ENCODE measurements at places on chromosomes 3 and 15.

GRCh38 chr3:114285648-114286230 lies 8.1 kb upstream of the TIGIT start:
- no peak for DNase-seq

- DNase-seq, result no peak
These were observed 27.0 kb downstream of the OPA1 start for GRCh38 chr3:193620057-193620456.

- no peak for DNase-seq
These were observed 641.1 kb upstream of the CFAP20DC start for GRCh38 chr3:59690886-59691285.

DNA sequence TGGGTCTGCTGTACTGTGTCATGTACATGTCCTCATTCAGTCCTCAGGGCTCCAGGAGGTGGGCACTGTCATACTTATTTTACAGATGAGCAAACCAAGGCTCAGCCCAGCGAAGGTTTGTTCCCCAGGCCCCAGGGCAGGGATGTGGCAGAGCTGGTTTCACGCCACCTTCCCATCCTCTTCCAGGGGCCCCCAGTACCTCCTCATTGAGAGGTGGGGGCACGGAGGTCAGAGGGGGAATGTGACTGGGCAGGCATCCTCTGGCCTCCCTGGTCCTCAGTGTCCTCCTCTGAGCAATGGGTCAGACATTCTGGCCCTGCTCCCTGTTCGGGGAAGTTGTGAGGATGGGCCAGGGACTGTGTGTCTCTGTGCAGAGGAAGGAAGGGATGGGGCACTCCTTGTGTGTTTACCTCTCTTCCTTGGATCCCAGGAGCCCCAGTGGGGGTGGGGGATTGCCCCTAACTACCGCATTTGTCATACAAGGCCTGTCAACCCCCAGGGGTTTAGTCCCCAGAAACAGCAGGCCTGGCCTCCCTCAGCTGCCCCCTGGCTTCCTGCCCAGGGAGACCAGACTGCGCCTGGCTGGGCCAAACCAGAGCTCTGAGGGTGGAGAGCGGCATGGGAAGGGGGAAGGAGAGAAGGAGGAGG lies 65.9 kb upstream of the LCTL start:
- DNase-seq, result no peak

GRCh38 chr3:124879337-124879680 lies 7.9 kb downstream of the ITGB5 start:
- no peak for DNase-seq

- no peak for DNase-seq
These were observed 188.7 kb upstream of the MBNL1 start for GRCh38 chr3:152079980-152080379.

DNA sequence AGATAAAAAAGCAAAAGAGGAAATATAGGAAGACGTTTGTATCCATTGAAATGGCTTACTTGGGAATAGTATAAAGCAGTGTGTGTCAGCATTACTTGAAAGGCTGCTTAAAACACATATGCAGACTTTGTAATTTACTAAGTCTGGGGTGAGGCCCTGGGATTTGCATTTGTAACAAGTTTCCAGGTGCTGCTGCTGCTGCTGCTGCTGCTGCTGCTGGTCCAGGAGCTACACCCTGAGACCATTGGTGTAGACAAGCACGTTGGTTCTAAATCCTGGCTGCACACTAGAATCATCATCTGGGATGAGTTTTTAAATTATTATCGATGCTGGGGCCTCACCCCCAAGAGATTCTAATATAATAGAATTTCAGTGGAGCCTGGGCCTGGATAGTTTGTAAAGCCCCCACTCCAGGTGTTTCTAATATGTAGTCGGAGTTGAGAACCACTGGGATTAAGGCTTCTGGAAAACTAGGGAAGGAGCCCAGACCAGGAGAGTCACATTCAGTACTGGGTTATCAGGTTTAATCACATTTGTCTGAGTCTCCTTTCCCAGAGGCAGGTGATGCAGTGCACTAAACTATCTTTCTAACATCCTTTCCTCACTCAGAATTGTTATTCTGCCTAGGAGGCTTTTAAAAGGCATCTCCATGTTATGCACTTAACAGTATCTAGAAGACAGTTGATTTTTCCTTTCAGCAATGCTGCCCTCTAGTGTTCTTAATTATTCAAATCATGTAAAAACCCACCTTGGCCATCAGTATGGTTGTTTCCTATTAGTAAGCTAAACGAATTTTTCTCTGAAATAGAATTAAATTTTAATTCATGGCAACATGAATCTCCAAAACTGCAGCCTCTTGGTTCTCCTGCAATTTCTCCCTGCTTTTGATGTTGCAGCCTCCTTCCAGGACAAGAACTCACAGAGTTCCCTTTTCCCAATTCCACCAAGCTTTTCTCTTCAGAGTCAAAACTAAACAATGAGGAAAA lies 45.4 kb downstream of the SSR3 start:
- peak; percentile 68 for DNase-seq

GRCh38 chr15:67064607-67065530 lies 533 bp upstream of the SMAD3 start:
- DNase-seq, result peak; percentile 59

DNA sequence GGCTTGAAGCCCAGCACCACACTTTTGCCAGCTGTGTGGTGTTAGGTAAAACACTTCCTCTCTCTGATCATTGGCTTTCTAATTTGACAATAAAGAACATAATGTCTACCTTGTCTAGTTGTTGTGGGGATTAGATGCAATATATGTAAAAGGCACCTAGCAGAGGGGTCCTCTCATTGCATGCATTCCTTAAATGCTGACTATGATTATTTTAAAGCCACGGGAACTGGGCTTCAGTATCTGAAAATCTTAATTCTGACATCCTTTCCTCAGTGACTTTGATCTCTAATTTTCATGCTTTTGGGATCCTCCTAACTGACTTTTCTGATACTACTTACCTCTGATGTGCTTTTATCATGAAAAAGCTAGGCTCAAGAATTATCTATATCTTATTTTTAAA lies 596.3 kb downstream of the TAFA4 start:
- no peak for DNase-seq

- peak; percentile 78 for DNase-seq
These were observed 81.8 kb downstream of the CLASP2 start for GRCh38 chr3:33636125-33636850.
